Frontal cortex (tissue), 4 donors: ENCODE measurements at places on chromosomes 4 and X. TPM values are rescaled to one million over a fixed set of nuclear protein-coding genes. Genes with fewer than 3 reads are reported as not detected.

Gene NOX1
- not detected for total RNA-seq

Gene INPP4B
- 8.2 TPM for total RNA-seq

Gene RNF150
- 28.5 TPM for total RNA-seq

Gene CFAP47
- 5.3 TPM for total RNA-seq

Gene SPIN3
- total RNA-seq = 31.8 TPM

Gene XPNPEP2
- under 0.01 TPM for total RNA-seq

Gene TLR10
- total RNA-seq = 1.6 TPM

Gene FGG
- total RNA-seq = not detected

Gene LARP7
- 20.0 TPM for total RNA-seq

Gene DDX53
- total RNA-seq = not detected

Gene POLR2B
- 247 TPM for total RNA-seq

Gene RASL11B
- total RNA-seq = 19.2 TPM

Gene NDST3
- 39.1 TPM for total RNA-seq

Gene TFE3
- total RNA-seq = 8.6 TPM

Gene ERAS
- not detected for total RNA-seq

Gene HMGN5
- 0.41 TPM for total RNA-seq

Gene TMEM165
- total RNA-seq = 139 TPM

Gene FOXR2
- under 0.01 TPM for total RNA-seq

Gene F8A3
- 1.2 TPM for total RNA-seq

Gene GPR34
- 7.3 TPM for total RNA-seq

Gene NUP62CL
- total RNA-seq = 1.6 TPM

Gene GRIA3
- 58.7 TPM for total RNA-seq

Gene NR0B1
- total RNA-seq = 0.41 TPM
